ENCODE measurements at places on chromosomes 7 and 10.

DNA sequence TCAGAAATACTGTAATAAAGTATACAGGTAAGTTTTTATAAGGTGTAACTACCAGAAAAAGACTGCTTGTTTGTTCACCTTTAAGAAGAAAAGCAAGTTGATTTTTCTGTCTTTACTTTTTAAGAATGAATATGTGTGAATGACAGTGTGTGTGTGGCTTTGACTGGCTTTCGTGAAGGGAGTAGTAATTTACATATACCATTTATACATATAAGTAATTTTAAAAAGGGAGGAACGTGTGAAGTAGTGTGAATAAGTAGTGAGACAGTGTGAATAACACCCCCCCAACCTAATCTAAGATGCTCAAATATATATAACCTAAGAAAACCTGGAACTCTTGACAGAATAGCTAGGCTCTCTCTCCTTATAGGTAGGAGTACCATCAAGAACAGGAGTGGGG is 33.2 kb downstream of the RBM33 start:
- DNase-seq: no peak

- no peak for DNase-seq
Observed at GRCh38 chr7:154591544-154591943, 411.4 kb downstream of the PAXIP1 start.

DNA sequence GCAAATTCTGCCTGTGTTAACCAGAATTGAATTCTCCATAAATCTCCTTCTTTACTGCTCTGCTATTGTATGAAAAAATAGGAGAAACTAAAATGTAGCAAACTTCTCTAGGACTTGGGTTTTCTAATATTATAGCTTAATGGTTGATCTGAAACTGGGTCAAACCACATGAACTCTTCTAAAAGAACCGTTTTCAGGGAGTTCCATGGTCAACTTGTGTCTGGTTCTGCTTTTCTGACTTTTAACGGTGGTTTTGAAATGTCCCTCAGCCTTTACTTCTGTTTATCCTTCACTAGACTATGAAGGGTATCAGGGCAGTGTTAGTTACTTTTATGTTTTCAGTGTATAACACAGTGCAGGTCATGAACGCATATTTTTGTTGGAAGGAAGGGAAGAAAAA is 242.2 kb downstream of the TSPAN12 start:
- DNase-seq: no peak

GRCh38 chr7:435630-436366 is 83.8 kb downstream of the PDGFA start:
- no peak for DNase-seq

GRCh38 chr7:38682606-38683005 is 51.4 kb upstream of the AMPH start:
- DNase-seq: no peak

DNA sequence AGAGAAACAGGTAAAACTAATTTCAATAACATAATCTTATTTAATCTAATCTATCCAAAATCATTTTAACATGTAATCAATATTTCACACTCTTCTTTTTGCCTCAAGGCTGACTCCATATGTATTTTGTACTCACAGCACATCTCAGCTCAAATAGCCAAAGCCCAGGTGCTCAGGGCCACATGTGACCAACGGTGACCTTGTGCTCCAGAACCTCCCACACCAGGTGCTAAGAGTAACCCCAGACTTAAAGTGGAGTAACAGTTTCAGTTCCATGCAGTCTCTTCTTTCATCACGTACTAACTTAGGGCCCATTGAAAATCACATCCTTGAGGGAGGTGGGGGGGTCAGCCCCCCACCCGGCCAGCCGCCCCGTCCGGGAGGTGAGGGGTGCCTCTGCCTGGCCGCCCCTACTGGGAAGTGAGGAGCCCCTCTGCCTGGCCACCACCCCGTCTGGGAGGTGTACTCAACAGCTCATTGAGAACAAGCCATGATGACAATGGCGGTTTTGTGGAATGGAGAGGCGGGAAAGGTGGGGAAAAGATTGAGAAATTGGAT is 47.3 kb downstream of the NCAPG2 start:
- DNase-seq: no peak

GRCh38 chr7:50477640-50478039 is 27.5 kb upstream of the FIGNL1 start:
- DNase-seq: no peak

DNA sequence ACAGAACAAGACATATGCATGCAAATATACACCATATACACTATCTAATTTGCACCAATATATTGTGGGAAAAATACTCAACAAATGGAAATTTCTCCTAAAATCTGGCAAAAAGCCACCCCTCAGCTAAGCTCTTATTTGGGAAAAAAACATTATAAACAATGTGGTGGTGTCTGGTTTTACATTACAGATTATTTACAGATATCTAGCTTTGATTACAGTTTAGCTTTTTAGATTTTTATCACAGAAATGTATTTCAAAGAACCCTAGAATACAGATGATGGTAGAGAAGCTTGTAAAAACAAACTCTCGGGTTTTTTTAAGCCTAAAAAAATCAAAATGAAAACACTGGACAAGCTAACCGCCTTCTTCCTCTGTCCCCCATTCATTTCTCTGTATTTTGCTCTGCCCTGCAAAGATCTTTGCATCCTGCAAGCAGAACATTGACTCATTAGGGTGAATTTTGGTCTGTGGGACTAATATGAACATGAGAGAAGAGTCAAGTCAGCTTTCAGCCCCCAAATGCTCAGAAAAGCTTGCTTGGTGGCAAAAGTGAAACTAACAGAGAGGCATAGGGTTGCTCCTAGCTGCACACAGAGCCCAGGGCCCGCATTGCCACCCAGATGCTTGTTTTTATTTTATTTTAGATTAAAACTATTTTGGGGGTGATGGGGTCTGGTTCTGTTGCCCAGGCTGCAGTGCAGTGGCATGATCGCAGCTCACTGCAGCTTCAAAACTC is 88.8 kb upstream of the LYZL1 start:
- no peak for DNase-seq

- DNase-seq: no peak
Observed at GRCh38 chr10:5987747-5988146, 10.4 kb upstream of the IL15RA start.

DNA sequence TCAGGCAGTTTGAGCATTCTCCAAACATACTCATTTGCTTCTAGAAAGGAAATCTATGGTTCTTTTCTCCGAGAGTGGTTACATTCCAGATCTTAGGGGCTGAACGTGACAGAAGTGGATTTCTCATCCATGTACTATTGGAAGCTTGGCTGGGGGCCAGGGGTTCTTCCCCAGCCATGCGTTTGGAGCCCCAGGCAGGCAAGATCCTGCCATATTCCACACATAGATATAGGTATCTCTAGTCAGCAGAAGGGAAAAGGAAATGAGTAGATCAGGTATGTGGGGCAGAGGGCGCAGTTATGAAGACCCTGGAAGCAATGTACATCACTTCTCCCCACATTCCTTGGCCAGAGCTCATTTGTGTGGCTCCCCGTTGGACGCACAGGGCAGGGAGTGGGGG is 299.8 kb downstream of the CCDC3 start:
- DNase-seq: no peak

DNA sequence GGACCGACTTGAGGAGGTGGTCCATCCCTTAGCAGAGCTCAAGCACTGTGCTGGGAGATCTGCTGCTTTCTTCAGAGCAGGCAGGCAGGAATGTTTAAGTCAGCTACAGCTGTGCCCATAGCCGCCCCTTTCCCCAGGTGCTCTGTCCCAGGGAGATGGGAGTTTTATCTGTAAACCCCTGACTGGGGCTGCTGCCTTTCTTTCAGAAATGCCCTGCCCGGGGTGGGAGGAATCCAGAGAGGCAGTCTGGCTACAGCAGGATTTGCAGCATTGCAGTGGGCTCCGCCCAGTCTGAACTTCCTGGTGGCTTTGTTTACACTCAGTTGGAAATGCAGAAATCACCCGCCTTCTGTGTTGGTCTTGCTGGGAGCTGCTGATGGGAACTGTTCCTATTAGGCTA is 51.2 kb upstream of the SEMA3A start:
- no peak for DNase-seq

GRCh38 chr7:67470256-67470751 is 473.7 kb downstream of the TYW1 start:
- DNase-seq: no peak

GRCh38 chr7:106545275-106545674 is 115.7 kb downstream of the CCDC71L start:
- DNase-seq: no peak

DNA sequence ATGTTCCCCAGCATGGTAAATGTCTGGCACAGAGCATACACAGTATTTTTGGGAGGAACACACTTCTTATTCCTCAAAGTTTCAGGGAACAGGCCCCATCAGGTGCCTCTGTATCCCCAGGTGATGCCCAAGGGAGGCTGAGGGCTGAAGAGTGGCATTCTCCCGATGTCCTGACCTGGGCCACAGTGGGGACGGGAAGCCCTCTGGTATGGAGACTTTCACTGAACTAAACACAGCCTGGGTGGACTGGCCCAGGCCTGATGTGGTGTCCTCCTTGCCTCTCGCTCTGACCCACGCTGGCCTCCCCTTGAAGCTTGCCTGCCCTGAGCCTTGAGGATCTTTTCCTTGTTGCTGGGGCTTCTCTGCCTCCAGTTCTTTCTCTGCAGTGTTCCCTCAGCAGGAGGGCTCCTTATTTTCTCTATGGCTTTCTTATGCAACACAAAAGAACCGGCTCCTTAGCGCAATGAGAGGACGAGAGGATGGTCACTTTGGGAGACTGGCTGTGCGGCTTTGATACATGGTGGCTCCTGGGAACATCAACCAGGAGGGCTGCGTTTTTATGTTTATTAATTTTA is 157.5 kb upstream of the TNS3 start:
- DNase-seq: no peak

- DNase-seq: no peak
Observed at GRCh38 chr7:99788554-99788953, 4.6 kb upstream of the CYP3A4 start.

DNA sequence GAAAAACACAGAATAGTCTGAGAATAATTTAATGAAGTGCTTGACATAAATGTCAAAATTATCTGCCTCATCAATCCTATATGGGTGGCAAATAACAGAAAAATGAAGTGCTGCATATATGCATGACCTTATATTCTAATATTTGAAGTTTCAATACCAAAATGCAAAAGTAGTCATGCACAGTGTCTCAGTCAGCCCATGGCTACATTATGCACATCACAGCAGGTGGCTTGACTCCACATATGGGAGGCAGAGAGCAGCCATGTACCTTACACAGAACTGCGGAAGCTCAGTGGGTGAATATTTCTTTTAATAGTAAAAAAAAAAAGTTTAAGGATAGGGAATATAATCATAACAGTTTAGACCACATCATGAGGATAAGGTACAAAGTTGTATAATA is 17.4 kb upstream of the LIPN start:
- DNase-seq: no peak

DNA sequence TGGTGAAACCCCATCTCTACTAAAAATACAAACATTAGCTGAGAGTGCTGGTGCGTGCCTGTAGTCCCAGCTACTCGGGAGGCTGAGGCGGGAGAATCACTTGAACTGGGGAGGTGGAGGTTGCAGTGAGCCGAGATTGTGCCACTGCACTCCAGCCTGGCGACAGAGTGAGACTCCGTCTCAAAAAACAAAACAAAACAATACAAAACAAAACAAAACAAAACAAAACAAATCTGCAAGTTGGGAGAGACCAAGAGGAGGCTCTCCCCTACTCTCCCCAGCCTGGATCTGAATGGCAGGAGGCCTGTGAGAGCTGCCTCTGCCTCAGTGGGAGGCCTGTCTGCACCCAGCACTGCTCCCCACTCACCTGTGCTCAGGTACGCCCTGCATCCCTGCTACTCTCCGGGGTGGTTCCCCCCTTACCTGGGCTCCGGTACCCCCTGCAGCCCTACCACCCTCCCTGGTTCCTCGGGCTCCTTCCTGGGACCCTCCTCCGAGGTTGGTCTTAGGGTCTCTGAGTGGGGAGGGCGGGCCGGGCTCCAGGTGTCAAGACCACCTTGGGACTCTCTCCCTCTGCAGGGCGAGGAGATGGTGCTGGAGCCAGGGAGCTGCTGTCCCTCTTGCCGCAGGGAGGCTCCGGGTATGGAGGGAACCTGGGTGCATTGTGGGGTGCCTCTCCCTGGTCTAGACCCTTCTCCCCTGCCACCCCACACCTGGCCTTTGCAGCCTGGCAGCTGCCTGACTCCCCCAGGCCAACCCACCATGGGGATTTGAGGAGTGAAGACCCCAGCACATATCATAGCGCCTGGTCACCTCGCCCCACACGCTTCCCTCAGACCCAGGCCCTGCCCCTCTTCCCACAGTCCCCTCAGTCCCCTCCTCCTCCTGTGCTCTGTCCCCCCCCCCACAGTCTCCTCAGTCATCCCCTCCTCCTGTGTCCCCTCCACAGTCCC is 9.5 kb upstream of the ZNF862 start:
- DNase-seq: no peak

DNA sequence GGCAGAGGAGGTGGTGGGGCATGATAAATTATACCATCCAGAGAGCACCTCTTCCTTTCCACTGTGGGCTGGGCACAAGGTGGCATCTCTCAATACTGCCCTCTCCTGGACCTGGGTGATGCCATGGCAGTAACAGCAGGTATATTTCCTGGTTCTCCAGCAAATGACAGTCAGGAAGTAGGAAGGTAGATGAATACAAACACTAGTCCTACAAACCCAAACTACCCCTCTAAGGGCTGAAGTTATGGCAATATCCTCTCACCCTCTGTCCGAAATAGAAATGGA is 1004.9 kb downstream of the KCNMA1 start:
- DNase-seq: no peak

DNA sequence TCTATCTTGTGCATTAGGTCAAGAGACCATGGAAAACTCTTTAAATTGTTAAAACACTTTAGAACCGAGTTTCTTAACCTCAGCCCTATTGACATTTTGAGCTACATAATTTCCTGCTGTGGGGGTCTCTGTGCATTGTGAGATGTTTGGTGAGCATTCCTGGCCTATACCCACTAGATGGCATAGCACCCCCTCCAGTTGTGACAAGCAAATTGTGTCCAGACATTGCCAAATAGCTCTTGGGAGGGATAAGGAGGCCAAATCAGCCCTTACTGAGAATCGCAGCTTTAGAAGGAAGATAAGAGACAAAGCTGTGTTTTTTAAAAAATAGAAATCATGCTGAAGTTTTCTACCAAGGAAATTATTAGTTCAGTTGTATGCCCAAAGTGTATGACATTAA is 1158.5 kb upstream of the C7orf33 start:
- no peak for DNase-seq

GRCh38 chr10:74932648-74933047 is 106.2 kb downstream of the KAT6B start:
- DNase-seq: no peak

GRCh38 chr7:28364082-28364481 is 48.2 kb upstream of the CREB5 start:
- no peak for DNase-seq

- DNase-seq: no peak
Observed at GRCh38 chr10:5530412-5530806, 5.6 kb downstream of the CALML3 start.
